Stimulated activated CD4-positive, alpha-beta T cell treated with anti-CD3 and anti-CD28 coated beads, Interleukin-4, amount 100 ng/mL, for 4 hours (primary cell): ENCODE measurements at places on chromosomes 2 and 18.

GRCh38 chr2:240326246-240326645 is 109.2 kb upstream of the GPC1 start:
- no peak for DNase-seq

- DNase-seq, result no peak
These were observed at the start of gene B3GNT7 for GRCh38 chr2:231395188-231396057. TSS of gene B3GNT7 (plus strand) at chr2:231395710. CDS start at chr2:231395804, 94 bp downstream.

GRCh38 chr18:56907771-56908170 is 239.1 kb upstream of the BOD1L2 start:
- no peak for DNase-seq

GRCh38 chr2:10086950-10087349 is 6.7 kb upstream of the CYS1 start:
- no peak for DNase-seq

DNA sequence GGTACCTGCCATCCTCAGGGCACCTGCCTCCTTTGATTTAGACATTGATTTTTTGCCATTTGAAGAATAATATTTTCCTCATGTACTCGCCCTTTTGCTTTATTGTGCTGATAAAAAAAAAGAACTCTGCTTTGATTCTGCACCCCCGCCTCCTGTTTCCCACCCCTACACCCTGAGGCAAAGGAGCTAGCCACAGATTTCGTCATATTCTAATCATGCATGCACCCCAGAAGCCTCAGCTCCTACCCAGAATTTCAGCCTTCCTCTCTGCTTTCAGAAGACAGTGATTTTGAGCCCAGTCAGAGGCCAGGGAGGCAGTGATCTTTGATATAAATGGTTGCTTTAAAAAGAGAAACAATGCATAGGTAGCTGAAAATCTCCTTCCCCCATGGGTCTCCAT is 329.0 kb downstream of the PTPRM start:
- no peak for DNase-seq

DNA sequence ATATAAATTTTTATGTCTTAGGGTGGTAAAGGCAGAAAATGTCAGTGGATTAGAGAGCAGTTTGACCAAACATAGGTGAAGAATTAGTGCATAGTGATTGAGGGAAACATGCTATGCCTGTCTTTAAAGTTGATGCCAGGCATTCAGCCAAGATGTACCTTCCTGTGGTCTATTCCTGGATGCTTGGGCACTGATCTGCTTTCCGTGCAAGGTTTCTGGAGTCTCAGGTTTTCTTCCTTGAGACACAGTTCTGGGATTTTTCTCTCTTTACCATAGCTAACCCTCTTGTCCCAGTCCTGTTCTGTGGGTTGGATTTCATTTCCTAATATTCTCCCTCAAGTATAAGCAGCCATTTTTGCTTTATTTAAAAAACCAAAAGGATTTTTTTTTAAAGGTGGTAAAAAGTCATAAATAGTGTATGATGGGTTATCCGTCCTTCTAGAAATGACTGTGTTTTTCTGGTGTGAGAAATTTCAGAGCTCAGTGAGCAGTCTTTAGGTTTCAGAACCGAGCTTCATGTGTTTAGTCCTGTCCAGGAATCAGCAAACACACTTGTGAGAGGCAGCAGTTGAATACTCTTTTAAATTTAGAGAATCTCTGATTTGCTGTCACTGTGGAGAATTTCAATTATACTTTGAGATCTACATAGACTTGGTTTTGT is 43.0 kb upstream of the CYBRD1 start:
- DNase-seq, result no peak

DNA sequence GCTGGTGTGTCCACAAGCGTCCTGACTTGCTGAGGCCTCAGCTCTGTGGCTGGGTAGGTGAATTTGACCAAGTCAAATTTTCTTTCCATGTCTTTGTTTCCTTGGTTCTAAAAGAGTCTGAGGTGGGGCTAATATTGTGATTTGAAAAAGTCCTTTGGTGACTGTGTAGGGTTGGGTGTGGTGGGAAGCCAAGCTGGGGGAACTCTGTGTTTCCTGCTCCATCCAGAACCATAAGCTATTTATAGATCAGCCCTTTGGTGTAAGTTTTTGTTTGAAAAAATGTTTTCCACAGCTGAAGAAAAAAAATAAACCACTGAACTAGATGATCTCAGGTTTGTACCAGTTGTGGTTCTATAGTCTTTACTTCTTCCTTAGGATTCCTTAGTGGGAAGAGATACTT is 462.7 kb downstream of the TGIF1 start:
- no peak for DNase-seq

DNA sequence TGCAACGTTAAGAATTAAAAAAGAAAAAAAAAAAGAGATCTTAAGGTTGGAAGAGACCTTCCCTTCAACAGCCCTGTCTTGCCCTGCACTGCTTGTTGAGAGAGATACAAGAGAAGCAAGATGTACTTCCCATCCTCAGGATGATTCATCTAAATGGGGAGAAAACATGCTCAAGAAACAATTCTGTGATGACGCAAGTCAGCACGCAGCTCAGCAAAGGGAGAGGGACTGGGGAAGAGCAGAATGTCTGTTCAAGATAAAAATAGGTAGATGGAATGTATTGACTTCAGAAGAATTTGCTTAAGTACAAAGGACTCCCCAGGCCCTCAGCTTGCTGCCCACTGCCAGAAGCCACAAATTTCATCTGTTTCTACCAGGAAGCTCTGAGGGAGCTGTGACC is 198.2 kb upstream of the SPRED2 start:
- DNase-seq, result no peak

DNA sequence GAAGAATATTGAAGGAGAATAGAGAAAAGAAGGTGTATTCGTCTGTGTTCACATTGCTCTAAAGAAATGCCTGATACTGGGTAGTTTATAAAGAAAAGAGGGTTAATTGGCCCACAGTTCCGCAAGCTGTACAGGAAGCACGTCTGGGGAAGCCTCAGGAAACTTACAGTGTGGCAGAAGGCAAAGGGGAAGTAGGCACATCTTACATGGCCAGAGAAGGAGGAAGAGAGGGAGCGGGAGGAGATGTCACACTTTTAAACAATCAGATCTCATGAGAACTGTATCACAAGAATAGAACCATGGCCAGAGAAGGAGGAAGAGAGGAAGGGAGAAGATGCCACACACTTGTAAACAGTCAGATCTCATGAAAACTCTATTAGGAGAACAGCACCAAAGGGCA is 159.6 kb upstream of the TPO start:
- DNase-seq, result no peak

DNA sequence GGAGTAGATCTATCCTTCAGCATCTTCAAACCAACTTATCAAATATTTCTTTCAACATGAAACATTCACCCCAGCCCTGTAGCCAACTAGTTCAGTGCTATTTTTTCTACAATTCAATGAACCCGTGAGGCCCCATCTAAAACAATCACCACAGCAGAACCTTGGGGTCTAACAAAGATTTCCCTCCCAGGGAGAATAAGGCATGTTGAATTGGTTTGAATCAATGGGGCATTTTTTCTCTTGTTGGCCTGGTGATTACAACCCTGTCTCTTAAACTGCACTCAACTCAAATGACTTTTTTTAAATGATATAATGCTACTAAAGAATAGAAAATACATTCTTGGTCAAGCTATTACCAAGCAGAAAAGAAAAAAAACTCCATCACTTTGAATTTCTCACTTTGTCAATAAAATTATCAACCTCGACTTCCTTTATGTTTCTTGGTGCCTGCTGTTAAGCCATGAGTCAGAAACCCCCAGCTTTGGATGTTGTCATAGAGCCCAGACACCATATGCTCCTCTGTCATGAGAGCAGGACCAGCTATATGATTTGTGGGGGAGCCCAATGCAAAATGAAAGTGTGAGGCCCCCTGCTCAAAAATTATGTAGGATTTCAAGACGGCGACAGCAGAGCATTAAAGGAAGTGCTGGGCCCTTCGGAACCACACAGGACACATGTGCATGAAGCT is 282.4 kb downstream of the MEIS1 start:
- DNase-seq, result no peak

DNA sequence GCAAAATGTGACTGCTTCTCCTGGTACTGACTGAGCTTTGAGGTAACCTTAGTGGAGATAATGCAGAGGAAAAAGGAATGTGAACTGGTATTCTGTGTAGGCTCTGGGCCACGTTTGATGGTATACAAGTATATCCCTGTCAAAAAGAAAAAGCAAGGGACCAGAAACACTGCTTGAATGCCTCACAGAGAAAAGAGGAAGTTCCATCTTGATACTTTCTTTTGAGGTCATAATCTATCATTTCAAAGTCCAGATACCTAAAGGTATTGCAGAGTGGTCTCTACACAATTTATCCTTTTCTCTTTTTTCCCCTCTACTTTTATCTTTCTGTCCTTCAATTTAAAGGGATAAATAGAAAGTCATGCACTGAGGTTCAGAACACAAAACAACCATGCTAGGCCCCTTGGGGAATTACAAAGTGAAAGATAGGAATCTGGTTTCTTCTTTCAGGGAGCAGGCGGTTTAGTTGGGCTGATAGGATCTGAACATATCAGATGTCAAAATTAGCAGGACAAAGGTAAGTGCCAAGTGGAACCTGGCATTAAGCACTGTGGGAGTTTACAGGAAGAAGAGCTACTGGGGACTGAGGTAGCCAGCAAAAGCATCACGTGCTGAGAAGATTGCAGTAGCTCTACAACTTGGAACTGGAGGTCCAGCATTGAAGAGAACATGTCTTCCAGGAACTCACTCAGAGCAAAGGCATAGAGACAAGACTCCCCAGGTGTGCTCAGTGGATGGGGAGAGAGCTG is 121.2 kb downstream of the LYPD6 start:
- DNase-seq, result no peak

- DNase-seq, result no peak
These were observed 144.4 kb upstream of the ITGA6 start for GRCh38 chr2:172282944-172283343.

GRCh38 chr18:5899835-5900234 is 4.5 kb upstream of the TMEM200C start:
- no peak for DNase-seq

DNA sequence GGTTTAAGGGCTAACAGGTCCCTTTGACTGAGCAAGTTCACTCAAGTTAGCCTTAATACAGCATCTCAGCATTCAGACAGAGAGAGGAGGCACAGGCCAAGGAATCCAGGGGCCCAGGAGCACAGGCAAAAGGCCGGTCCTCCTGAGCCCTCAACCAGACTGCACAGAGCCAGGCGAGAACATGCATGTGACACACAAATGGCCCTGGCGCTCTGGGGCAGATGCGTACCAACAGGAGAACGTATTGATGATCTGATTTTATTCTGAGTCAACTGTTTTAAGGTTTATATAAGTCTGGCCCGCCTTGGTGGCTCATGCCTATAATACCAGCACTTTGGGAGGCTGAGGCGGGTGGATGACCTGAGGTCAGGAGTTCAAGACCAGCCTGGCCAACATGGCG is 34.9 kb downstream of the KCNIP3 start:
- no peak for DNase-seq

DNA sequence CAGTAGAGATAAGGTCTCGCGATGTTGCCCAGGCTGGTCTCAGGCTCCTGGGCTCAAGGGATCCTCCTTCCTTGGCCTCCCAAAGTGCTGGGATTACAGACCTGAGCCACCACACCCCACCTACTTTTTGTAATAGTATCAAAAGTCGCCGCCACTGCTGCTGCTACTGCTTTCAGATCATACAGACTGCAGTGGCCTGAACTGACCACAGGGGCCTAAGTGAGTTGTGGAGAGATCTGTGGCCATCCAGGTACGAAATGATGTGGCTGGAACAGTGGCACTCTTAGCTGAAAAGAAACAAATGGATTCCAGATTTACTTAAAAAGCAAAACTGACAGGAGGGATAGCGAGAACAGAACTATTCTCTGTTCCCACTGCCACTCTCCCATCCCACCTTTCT is 32.9 kb upstream of the POMC start:
- DNase-seq, result no peak

- no peak for DNase-seq
These were observed 42.3 kb downstream of the KCTD1 start for GRCh38 chr18:26506012-26506411.

- no peak for DNase-seq
These were observed 196.9 kb downstream of the NRP2 start for GRCh38 chr2:205878999-205879762.

- DNase-seq, result no peak
These were observed 21.2 kb upstream of the RPL37A start for GRCh38 chr2:216477283-216478035.

DNA sequence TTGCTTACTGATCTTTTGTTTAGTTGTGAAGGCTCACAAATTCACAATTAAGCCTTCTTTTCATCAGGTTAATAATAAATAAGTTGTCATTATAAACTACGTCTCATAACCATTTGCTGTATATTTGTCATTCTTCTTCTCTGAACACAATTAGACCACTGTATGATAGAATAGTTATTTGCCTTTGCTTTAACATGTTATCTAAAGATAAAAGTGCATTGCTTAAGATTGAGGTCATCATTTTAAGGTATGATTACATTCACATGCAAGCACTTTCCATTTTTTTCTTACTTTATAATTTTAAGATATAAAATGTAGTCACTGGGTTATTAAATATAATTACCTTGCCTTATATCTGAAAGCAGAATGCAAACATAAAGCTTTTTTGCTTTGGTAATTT is 80.1 kb upstream of the GLS start:
- DNase-seq, result no peak
